ENCODE measurements at places on chromosomes 2 and 18. TPM values are rescaled to one million over a fixed set of nuclear protein-coding genes. Genes with fewer than 3 reads are reported as not detected.

- no peak overlapping the region for H3K4me3 ChIP-seq
- no peak overlapping the region for H3K27ac ChIP-seq
- no peaks in the 10 kb centered on the region for H3K27me3 ChIP-seq
- no peaks in the 10 kb centered on the region for H3K36me3 ChIP-seq
- no peak for DNase-seq
Measured at GRCh38 chr2:136344339-136344738, 226.4 kb upstream of the CXCR4 start.

- H3K4me3 ChIP-seq = peak within 1 kb of the TSS; percentile 47
- peaks cover 27% of the 10 kb centered on the region for H3K4me1 ChIP-seq
- H3K36me3 ChIP-seq = no peaks in the 10 kb centered on the region
- H3K27me3 ChIP-seq = no peaks in the 10 kb centered on the region
Measured at GRCh38 chr2:85584354-85584856, at the start of gene VAMP5. Gene VAMP5 (plus strand): TSS chr2:85584431. CDS start chr2:85584491, 60 bp downstream.

DNA sequence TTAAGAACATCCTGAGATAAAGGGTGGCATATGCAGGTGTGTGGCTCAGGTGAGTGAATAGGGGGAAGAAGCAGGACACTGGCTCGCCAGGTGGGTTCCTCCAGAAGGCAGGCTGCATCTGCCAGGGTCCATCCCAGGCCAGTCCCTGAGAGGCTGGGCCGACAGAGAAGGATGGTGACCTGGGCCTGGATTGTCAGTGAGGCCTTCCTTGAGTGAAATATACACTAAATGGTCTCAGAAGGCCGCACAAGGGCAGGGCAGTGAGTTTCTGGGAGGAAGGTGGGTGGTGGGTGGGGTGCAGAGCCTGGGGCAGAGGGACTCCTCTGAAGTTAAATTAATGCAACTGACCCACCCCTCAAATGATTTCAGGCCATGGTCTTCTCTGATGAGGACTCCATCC lies 182.1 kb downstream of the ANKRD30B start:
- H3K27ac ChIP-seq = no peak overlapping the region
- no peaks in the 10 kb centered on the region for H3K27me3 ChIP-seq
- H3K36me3 ChIP-seq = no peaks in the 10 kb centered on the region
- H3K4me1 ChIP-seq = no peaks in the 10 kb centered on the region
- no peak overlapping the region for H3K4me3 ChIP-seq
- DNase-seq = no peak

Gene UCN
- 0.86 TPM for total RNA-seq

Gene DCDC2C
- not detected for total RNA-seq

Gene CRYGC
- not detected for total RNA-seq

Gene IL1R2
- total RNA-seq = 15.5 TPM

Gene CABLES1
- total RNA-seq = 27.2 TPM
